Activated naive CD4-positive, alpha-beta T cell treated with Interleukin-2 at 50 U/mL for 16 hours (primary cell): ENCODE measurements at places on chromosomes 1 and 21.

GRCh38 chr1:110283677-110284076 is 55.5 kb upstream of the RBM15 start:
- DNase-seq = no peak

DNA sequence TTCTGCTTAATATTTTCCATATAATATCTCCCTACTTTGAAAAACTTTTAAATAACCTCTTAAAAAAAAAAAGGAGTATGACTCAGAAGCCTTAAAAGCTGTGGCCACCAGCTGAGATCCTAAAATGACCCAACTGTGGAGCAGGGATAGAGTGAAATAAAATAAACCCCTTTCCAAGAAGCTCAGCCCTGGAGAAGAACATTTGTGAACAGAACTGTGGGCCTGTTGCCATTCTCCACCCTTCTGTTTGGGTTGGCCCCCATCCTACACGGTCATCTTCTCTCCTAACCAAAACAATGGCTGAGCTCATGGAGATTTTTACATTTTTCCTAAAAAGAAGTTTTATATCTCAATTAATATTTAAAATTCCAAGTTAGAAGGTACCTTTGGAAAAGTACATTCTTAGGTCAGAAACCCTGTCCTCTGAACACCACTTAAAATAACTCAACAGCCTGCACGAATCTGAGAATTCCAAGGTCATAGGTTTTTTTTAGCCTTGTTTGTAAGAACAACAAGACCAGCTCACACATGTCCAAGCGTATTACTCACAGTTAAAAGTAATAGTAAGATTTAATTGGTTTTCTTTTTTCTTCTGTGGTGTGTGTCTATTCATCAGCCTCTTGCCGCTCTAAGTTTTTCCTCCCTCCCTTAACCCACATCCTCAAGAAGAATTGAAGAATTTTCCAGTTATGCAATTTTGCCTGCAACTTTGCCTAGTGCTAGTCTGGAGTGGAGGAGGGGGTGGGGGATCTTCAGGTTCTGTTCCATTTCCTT is 107.7 kb upstream of the ERRFI1 start:
- DNase-seq = no peak

DNA sequence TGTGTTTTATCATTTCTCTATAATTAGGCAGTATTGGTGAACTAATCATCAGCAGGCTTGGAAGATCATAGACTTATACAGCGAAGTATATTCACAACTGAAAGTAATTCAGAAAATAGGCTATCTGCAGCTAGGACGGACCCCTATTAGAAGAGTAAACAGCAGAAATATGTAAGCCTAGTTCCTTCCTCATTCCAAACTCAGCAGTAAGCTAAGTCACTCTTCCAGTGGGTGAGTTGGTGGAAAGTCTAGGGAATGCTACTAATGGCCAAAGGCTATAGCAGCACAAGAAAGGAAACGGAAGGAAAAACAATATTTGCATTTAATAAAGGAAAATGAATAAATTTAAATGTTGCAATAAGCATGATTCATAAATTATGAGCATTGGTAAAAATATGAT is 918.1 kb upstream of the TMPRSS15 start:
- no peak for DNase-seq

- DNase-seq = no peak
Observed at GRCh38 chr1:197311081-197311480, 43.0 kb downstream of the CRB1 start.

GRCh38 chr1:33455539-33456501 is 16.6 kb upstream of the ZSCAN20 start:
- peak; percentile 22 for DNase-seq

- no peak for DNase-seq
Observed at GRCh38 chr1:42157667-42158066, 4.5 kb downstream of the GUCA2B start.

GRCh38 chr1:77899647-77900320 is 11.4 kb downstream of the NEXN start:
- DNase-seq = no peak

GRCh38 chr1:219659005-219659600 is 46.2 kb upstream of the ZC3H11B start:
- no peak for DNase-seq

DNA sequence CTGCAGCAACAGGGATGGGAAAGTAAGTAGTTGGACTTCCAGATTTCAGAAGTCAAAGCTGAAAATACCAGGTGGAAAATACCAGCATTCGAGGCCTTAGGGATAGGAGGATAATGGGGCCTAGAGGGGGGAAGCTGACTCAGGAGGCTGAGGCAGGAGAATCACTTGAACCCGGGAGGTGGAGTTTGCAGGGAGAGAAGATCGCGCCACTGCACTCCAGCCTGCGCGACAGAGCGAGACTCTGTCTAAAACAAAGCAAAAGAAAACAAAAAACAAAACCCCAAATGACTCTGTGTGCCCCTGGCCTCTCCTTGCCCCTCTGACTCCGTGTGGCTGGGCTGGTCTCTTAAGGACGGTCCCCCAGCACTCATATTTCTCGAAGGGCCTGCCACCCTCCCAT is 3.4 kb downstream of the SH2D2A start:
- no peak for DNase-seq

DNA sequence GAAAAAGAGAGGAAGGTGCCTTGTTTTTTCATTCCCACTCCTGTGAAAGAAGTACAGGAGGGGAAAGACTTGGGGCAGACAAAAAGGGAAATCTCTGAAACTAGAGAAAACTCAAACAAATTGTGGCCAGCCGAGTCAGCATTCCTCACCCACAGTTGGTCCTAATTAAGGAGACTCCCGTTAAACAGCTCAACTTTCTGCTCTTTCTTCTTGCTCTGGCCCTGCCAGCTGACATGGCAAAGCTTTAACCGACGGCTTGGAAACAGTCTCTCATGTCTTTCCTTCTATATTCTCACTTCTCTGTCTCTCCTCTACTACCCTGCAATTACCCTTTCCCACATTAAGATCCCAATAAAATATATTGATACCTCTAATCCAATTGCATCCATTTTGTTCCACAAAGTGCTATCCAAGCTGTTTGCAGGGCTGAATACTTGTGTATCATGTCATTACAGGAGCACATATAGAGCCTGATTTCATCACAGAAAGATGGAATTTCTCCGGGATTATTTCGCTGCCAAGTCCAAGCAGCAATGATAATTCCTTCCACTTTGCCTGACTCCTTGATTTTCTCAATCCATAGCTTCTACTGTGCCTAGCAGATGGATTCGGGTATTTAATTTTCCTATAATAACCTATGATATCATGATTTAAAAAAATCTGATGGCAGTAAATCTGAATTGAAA is 65.4 kb upstream of the IPO9 start:
- DNase-seq = no peak

DNA sequence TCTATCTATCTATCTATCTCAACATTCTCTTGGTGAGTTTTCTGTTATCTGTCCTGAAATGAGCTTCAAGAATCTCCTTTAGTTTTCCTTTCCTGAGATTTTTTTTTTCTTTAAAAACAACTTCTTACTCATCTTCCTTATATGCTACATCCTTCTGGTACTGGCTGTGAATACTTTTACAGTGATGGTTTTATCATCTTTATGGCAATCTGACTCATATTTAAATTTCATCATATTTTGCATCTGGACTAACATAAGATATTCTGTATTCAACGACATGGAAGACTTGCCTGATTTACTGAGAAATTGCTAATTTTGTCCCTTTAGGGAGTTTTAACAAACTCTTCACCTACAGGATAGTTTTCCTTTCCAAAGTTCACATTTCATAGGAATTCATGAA is 33.0 kb downstream of the PDE4B start:
- no peak for DNase-seq

DNA sequence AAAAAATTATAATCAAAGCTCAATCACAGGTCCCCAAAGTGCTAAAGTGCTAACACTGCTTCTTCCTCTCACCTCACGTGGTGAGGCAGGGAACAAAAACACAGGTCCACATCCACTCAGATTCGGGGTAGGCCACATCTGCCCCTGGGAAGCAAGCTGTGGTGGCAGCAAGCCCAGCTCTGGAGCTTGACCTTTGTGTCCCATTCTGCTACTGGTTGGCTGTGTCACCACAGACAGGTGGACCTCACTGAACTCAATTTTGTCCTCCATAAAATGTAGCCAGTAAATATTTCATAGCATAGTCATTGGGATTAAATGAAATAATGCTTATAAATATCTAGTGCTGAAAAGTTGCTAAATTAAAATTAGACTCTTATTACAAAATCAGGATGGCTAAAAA is 8.5 kb downstream of the AZIN2 start:
- DNase-seq = no peak
